ENCODE measurements at places on chromosomes 2 and 18.

DNA sequence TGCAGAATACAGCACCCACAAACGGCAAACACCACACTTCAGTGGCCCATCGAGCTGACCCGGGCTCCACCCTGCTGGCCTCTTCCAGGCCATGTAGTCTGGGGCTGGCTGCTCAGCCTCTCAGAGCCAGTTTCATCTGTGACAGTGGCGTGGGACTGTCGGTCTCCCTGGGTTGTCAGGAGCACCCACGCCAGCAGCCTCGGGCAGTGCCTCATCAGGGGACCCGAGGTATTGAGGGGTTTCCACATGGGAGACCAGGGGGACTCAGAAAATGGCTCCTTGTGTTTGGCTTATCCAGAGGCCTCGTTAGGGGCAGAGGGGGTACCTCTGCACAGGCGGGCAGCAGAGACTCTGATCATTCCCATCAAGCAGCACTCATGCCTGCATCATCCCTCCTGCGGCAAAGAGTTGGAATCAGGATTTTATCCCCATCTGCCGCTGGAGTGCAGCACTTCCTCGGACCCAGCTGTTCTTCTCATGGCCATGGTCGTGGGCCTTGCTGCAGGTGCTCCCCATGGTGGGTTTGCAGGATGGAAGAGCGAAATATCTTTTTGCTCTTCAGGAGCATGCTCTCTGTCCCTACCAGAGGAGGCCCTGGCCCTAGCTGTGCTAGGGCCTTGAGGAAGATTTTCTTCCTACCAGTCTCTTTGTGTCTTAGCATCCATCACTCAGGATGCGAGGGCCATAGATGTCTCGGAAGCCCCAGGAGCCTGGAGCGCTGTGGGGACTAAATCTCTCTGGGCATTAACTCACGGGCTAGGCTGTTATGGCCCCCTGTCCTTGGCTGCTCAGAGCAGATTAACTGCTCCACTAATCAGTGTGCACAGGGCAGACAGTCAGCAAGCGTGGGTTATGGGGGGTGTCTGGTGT lies 100.8 kb downstream of the CLIP4 start:
- DNase-seq, result no peak

DNA sequence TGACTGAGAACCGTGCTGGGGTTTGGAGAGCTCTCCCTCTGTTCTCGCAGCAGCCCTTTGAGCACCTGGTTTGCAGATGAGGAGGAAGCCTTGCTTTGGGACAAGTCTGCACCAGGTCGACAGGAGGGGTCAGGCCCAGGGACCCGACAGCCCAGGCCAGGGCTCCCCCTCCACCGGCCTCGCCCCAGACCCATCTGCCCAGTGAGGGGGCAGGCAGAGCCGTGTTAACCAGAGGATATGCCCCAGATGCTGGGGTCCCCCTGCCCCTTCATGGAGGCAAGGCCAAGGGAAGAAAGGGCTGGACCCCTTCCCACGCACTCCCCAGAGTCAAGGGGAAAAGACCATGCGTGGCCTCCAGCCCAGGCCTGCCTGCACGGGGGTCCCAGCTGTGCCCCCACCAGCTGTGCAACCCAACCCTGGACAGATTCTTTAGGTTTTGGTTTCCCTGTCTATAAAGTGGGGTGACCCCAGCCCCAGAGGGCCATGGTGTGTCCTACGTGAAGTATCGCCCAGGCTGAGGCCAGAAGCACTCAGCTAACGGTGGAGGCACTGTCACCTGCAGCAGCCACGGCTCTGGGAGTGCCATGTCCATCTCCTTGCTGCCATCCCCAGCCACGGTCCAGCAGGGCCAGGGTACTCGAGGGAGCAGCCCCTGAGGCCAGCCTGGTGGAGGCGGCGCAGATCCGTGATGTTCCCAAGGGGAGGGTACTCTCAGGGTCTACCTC lies 4.8 kb upstream of the SNED1 start:
- DNase-seq, result no peak

DNA sequence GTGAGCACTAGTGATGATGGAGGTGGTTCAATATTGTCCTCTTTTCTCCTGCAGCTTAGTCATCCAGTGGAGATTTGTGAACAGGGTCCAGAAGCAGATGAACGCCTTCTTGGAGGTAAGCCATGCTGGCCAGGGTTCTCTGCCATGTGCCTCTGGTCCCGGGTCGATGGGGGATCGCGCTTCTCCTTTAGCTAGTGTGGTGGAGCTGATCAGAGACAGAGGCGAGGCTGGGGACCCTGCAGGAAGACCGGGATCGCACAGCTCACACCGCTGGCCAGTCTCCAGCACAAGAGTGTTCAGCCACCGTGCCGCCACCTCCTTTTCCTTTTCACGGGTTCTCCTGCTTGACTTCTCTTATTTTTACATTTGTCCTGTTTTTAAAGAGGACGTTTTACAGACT lies 243.4 kb downstream of the ALPK2 start:
- DNase-seq, result no peak

- no peak for DNase-seq
These were observed 446.8 kb downstream of the EIPR1 start for GRCh38 chr2:2930841-2931240.

DNA sequence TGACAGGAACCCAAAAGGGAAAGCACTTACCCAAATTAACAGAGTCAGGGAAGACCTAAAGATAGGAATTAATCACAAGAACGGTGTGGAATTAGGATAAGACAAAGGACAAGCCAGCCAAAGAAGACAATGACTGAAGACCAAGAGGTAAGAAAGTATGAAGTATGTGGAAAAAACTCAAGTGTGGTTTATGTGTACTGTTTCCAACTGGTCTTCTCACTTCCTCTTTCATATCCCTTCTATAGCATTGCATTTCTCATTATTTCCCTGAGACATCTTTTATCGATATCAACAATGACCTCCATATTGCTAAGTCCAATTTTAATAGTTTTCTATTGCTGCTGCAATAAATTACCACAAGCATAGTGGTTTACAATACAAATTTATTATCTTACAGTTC lies 313.5 kb upstream of the SLC39A10 start:
- no peak for DNase-seq

GRCh38 chr2:38862476-38862875 lies 13.3 kb downstream of the DHX57 start:
- no peak for DNase-seq

DNA sequence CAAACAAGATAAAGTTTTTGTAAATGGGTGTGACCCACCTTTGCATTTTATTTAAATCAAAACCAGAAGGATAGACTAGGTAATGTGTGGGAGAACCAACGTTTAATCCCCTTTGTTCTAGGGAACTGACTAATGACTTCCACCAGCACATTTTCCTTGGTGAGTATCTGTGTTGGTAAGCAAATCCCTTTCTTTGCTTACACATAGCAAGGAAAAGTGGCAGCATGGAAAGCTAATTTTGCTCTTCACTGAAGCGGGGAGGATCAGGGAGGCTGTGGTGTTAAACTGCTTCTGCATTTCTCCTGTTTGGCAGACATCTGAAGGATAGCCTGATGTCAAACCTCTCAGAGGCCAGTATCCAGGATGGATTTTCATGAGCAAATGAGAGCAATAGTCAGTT lies 331.1 kb downstream of the PTPRM start:
- DNase-seq, result no peak

GRCh38 chr2:146912536-146912935 lies 932.3 kb upstream of the ACVR2A start:
- DNase-seq, result no peak

GRCh38 chr18:5710235-5710634 lies 166.4 kb upstream of the EPB41L3 start:
- no peak for DNase-seq

- DNase-seq, result no peak
These were observed 217.2 kb upstream of the PKDCC start for GRCh38 chr2:41830600-41830999.

DNA sequence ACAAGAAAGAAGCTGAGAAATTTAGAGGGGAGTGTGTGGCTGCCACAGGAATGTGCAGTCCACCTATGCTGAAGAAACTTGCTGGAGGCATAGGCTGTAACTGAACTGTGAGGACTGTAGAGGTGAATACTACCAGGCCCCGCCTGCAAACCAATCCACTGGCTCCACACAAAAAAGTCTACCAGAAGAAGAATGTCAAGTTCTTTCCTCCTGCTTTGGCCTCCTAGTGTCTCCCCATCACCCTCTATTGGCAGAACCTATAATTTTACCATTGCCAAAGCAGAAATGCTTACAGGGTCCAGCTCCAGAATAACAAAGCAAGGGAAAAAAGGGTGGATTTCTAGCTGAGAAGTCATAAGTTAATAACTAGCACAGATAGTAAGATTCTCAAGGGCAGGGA lies 5.9 kb upstream of the ATP5MC3 start:
- no peak for DNase-seq

DNA sequence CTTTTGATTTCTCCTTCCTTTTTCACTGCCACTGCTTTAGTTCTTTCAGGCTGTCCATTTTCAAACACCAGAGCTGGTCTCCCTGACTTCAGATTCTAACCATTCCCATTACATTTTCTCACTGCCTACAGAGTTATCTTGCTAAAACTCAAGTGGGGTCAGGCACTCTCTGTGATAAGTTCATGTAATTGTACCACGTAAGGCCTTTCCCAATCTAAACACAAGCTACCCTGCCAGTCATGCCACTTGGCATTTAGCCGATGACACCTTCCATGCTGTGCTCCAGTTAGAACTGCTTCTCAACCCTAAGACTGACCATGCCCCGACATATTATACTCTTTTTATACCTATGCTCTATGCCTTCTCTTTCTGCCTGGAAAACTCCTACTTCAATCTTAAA lies 592.4 kb downstream of the DPP10 start:
- DNase-seq, result no peak

DNA sequence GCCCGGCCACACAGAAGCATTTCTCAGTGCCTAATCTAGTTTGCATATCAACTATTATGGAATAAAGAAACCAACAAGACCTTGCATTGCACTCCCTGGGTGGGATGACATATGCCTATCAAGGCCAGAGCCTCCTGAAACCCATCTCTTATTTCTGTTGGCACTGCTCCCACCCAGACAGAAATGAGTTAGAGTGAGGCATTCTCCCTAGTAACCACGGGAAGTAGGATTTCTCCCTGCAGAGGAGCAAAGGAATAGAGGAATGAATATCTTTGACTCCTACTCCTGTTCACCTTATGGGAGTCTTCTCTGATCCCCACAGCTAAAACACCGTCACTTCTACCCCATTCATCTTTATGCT lies 24.2 kb upstream of the SCYGR1 start:
- no peak for DNase-seq

GRCh38 chr2:7884338-7884737 lies 797.5 kb upstream of the ID2 start:
- no peak for DNase-seq

DNA sequence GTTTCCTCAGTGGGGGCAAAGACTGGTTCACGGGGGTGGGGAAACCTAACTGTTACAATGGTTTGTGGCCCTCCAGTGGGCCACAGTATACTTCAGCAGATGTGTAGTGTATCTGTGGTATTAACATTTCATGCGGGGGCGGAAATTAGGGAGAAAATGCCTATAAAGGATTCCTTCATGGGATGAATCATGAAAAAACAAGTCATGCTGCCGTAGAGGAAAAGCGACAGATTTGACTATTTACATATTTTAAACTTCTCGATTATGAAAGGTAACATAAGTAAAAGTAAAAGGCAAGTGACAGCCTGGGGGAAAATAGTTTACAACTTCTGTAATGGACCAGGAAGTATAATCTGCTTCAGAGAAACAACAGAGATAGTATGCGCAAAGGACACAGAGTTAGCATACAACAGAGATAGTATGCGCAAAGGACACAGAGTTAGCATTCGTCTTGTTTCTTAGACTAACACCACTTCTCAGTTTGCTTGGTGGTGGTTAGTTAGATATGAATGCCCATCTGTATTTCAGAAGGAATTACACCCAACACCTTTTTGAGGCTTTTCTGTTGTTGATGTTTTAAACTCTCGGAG lies 41.1 kb downstream of the MRPS9 start:
- DNase-seq, result no peak

- DNase-seq, result no peak
These were observed 403.9 kb upstream of the TNP1 start for GRCh38 chr2:217263756-217264155.

DNA sequence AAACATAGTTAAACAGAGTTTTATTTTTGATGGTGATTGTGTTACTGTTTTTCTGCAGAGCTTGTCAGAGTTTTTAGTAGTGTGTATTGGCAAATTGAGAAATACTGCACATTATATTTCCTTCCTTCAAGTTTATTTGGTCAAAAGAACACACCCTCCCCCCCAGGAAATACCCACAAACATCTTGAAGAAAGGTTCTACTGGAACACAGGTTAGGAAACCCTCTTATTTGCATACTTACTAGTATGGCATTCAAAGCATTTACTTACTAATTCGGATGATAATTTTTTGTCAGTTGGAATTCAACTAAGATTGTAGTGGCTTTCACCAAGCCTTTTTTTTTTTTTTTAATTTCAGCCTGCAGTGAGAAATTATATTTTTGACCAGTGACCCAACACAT lies 9.1 kb downstream of the CAB39 start:
- DNase-seq, result no peak

- DNase-seq, result no peak
These were observed 126.1 kb downstream of the MTX2 start for GRCh38 chr2:176395273-176395854.

- no peak for DNase-seq
These were observed 44.1 kb upstream of the ORC2 start for GRCh38 chr2:201007584-201007998.

DNA sequence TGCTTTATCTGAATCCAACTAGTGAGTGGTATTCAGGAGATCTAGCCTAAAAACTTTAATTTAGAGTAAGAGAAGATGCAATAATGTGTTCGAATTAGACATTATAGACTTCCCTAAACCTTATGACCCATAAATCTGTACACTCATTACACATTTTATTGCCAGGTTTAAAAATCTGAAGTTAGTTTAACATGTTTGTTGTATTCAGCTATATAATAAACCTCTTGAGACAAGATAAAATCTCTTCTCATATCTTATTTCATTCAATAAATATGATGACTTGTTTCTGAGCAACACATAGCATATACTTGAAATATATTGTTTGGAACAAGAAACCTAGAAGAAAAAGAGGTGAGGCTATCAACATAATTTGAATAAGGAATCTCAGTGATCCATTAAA lies 150.7 kb downstream of the CDH7 start:
- DNase-seq, result no peak

GRCh38 chr2:101002562-101003277 lies 631 bp downstream of the RPL31 start:
- no peak for DNase-seq

DNA sequence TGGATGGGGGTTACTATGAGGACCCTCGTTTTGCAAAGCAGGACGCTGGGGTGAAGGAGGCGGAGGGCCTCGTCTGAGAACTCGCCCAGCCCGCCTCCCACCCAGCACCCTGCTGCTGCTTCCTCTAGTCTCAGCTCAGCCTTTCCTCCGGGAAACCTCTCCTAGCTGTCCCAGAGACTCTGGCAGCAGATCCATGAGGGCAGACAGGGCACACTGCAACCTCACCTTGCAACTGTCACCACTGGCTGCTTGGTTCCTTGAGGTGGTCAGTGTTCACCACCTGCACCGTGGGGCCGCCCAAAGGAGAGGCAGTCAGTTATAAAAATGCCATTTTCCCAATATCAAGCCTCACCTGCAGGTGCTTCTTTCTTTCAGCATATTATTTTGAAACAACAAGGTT lies 45.6 kb downstream of the PARD6G start:
- DNase-seq, result no peak

Measured in kidney epithelial cell (primary cell).